Caco-2 (cell line): ENCODE measurements at places on chromosomes 12 and 14. TPM values are rescaled to one million over a fixed set of nuclear protein-coding genes. Genes with fewer than 3 reads are reported as not detected.

- DNase-seq: no peak
Observed at GRCh38 chr14:52310541-52310940, 3.6 kb upstream of the PTGER2 start.

DNA sequence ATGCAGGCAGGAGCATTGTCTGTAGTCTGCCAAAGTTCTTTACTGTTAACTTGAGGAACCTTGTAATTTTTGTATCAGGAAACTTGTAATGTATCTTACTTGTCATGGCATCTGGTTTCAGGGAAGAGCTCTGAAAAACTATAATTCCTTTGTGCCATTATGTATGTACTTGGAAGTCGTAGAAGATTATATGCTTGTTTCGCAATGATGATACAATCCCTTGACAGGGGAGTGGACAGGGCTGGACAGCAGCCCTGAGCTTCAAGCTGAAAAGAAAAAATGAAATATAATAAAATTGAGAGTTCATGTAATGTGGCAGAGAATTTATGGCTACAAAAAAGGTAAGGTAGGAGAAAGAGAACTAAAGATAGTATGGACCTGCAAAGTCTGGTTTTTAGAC lies 7.4 kb upstream of the DLGAP5 start:
- no peak for DNase-seq

DNA sequence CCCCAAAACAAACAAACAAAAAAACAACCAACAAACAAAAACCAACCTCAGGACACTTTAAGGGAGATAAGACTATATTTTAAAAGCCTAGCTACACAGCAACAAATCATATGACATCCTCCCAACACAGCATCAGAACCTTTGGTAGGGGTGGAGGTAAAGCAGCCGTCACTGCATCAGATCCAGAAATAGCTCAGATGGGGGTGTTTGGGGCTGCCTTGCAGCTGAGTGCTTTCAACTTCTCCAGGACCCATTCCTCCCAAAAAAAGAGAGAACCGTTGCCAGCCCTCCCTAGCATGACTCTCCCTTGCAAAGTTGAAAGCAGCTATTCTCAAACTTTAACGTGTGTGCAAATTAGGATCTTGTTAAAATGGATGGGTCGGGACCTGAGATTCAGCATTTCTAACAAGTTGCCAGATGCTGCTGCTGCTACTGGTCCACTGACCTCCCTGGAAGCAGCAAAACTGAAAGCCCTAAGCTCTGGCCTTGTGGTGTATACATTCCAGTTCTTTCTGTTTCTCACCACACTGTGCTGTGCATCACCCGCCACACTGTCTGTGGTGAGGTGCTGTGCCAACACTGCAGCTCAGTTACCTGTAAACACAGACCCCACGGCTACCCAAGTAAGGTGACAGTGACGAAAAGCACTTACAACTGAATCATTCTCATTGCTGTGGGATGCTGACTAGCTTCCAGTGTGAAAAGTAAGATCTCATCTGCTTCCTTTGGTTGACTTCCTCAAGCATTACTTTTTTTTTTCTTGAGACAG lies 54.0 kb downstream of the SLC38A1 start:
- no peak for DNase-seq

The AICDA gene
- not detected in 2 replicates for total RNA-seq

The BCL11B gene
- total RNA-seq: 0.05 TPM in 1 of 2 replicates, not detected in the other

GRCh38 chr12:9851050-9851449 lies 18.1 kb downstream of the CLEC2B start:
- DNase-seq: no peak

- DNase-seq: no peak
Observed at GRCh38 chr14:73502017-73502619, 11.4 kb downstream of the RIOX1 start.

The DCD gene
- total RNA-seq: not detected in 2 replicates

DNA sequence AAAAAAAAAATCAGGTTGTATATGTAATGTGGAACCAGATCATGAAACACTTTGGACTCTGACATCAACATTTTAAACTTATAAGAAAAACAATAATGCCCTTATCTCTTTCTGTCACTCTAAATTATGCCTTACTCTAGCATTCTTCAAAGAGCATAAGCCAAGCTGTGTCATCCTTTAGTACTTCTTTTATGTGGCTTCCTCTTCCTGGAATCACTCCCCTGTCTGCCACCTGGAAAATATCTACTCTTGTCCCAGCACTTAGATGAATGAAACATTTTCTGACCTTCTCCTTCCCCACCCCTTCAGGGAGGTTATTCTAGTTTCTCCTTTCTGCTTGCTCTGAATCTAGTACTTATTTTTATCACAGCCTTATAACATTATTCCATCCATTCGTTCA lies 101.2 kb downstream of the CNTN1 start:
- no peak for DNase-seq

The TAS2R13 gene
- 1.6 and 2.0 TPM in 2 replicates for total RNA-seq

- no peak for DNase-seq
Observed at GRCh38 chr12:91113621-91114020, 2.3 kb upstream of the LUM start.

DNA sequence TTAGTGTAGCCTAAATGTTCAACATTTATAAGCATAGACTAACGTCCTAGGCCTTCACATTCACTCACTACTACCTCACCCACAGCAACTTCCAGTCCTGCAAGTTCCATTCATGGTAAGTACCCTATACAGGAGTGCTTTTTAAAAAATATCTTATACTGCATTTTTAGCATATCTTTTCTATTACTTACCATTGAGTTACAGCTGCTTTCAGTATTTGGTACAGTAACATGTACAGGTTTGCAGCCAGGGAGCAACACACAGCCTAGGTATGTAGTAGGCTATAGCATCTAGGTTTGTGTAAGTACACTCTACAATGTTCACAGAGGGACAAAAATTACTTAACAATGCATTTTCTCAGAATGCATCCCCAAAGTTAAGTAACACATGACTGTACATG lies 17.4 kb downstream of the IPO8 start:
- no peak for DNase-seq

DNA sequence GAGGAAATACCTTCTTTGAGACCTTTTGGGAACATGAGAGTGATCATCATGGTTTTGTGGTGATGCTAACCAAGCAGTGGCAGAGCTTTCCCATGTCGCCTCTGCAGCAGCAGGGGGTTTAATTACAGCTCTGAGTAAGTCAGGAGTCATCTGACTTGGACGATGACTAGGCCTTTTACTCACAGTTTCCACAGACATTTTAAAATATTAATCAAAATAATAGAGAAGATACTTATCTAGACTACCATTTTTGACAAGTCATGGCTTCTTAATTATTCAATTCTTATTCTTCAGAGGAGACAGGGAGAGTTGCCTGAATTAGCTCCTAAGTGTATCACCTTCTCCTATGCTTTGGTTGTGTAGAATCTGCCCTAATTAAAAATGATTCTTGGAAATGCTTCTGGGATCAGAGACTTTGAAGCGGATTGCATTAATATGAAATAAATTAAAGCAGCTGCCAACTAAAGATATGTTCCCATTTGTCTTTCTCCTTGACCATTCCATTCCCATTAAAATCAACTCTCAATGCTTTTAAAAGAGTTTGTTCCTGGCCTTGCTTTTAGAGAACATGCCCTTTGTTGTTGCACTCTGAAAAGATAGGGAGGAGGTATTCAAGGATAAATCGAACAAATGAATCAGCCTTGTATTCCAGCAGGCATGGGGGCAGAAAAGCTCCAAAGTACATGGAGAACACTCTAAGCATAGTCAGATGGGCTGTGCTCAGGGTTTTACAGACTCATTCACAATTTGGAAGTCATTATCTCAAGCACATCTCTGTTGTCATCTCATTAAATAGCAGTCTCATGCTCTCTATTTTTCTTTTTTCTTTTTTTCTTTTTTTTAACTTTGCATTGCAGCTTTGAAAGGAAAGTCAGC lies 7.7 kb upstream of the IFNG-AS1 start:
- no peak for DNase-seq

- no peak for DNase-seq
Observed at GRCh38 chr12:59453475-59453874, 142.4 kb upstream of the SLC16A7 start.

The IKZF4 gene
- total RNA-seq: 15.6 and 15.7 TPM in 2 replicates

DNA sequence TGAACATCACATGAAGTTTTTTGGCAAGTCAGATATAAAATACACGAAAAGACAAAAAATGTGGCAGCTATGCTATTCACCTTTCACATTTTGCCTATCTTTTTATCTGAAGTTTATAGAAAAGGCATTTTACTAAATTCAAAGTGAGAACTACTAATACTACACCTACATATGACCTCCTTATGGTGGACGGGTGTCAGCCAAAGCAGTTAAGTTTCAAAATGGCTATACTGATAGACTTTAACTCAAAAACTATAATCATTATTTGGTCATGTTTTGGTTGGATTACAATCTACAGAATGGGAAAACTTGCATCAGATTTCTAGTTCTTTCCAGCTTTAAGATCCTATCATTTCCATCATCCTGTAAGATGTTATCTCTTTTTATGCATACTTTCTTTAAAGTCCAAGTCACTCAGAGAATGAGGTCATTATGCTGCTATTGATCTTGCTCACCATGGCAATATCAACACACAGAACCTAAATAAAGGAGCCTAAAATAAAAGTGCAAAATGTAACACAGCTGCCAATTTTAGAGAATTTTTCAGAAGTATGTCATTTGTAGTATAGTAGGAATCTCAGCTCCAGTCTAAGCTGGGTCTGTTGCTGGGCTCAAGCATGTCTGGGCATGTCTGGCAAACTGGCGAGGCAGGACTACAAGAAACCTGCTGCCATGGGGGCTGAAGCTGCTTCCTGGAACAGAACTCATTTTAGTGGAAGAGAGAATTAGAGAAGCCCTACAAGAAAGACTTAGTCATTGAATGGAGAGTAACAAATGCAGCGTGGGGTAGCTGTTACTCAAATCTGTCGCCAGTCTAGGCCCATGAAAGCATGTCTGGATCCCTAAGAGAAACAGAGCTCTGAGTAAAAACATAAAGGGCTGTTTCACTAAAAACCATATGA lies 7.6 kb upstream of the AEBP2 start:
- peak; percentile 19 for DNase-seq

- DNase-seq: no peak
Observed at GRCh38 chr14:97517566-97518234, 720.5 kb downstream of the VRK1 start.

DNA sequence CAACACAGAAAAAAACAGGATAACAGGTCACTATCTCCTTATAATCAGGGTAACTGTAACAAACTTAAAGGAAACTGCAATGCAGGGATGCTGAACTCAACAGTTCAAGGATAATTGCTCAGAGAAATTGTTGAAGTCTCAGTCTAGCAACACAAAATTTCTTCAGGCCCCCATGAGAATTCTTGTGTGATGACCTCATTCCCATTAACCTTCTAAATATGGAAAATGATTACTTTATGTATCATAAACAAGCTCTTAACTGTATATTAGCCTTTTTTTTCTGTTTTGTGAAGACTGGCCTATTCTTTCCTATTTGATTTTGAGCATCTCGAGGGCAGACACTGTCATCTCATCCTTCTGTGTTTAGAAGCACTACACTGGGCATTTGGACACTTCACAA lies 47.1 kb downstream of the IGF1 start:
- no peak for DNase-seq

GRCh38 chr14:53183056-53183455 lies 29.9 kb upstream of the DDHD1 start:
- no peak for DNase-seq

DNA sequence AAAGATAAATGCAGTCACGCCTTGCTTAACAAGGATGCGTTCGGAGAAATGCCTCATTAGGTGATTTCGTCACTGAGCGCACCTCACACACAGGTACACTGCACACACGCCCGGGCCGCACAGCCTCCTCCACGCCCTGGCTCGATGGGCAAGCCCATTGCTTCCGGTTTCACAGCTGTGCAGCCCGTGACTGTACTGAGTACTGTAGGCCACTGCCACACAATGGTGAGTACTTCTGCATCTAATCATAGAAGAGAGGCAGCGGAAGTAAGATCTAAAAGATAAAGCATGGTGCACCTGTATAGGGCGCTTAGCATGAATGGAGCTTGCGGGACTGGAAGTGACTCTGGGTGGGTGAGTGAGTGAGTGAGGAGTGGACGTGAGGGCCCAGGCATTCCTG lies 4.3 kb downstream of the RIMBP2 start:
- DNase-seq: no peak

DNA sequence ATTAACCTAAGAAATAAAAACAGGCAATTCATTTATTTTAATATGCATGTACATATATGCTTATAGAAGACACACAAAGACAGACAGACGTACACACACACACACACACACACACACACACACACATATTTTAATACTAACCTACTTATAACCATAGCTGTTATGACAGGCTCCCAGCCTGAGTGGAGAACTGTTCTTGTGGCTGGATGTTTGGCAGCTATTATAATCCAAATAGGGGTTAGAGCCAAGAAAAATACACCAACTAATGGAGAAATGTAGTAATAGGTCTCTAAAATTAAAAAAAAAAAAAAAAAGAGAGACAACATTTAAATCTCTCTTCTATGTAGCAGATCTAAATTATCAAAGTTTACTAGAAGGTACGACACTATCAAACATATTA lies 91.8 kb downstream of the SLC41A2 start:
- DNase-seq: no peak

GRCh38 chr14:62189698-62190097 lies 427.5 kb downstream of the SNAPC1 start:
- no peak for DNase-seq

DNA sequence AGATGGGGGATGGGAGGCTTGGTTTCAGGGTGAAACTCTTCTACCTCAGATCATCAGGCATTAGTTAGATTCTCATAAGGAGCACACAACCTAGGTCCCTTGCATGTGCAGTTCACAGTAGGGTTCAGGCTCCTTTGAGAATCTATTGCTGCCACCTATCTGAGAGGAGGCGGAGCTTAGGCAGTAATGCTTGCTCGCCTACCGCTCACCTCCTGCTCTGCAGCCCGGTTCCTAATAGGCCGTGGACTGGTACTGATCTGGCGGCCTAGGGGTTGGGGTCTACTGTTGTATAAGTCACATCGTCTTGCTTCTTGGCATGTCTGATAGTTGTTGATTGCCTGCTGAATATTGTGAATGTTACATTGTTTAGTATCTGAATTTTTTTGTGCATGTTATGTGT lies 12.2 kb downstream of the SCYL2 start:
- no peak for DNase-seq

- DNase-seq: no peak
Observed at GRCh38 chr12:24560831-24561271, 388.1 kb downstream of the BCAT1 start.

The FOXN4 gene
- total RNA-seq: 0.49 and 0.95 TPM in 2 replicates

DNA sequence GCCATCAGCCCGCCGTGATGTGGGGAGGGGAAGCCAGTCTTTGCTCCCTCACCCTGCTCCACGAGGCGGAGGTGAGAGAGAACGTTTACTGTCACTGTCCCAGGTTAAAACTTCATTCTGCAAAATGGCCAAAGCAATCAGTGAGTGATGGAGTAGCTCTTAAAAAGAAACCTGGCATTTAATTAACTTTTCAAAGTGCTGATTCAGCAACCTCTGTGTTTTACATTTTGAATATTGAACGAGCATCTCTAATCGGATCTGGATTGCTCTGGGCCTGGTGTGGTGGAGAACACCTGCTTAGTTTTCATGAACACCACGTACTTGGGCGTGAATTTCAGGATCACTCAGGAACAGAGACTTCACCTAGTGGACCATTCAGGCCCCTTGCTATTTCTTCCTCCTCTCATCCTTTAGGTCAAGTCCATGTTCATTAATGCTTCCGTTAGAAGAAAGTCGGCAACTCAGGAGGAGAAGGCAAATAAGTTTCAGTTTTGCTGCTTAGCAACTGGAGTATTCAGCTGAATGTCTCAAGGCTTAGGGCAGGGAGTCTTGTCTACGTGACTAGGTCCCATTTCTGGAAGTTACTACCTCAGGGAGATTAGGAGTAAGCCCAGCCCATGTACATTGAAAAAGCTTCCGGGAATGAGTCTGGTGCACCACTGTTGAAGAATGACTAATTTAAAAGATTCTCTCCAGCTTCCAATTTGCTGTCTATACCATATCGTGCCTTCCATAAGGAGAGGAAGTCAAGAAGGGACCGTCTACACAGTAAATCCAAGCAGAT lies 68.2 kb downstream of the IFT43 start:
- no peak for DNase-seq

The GLIPR1L1 gene
- not detected in 2 replicates for total RNA-seq
